GM12865 (cell line): ENCODE measurements at places on chromosomes 16 and 17.

GRCh38 chr17:67105213-67105612 is 60.9 kb downstream of the CACNG1 start:
- DNase-seq: no peak

DNA sequence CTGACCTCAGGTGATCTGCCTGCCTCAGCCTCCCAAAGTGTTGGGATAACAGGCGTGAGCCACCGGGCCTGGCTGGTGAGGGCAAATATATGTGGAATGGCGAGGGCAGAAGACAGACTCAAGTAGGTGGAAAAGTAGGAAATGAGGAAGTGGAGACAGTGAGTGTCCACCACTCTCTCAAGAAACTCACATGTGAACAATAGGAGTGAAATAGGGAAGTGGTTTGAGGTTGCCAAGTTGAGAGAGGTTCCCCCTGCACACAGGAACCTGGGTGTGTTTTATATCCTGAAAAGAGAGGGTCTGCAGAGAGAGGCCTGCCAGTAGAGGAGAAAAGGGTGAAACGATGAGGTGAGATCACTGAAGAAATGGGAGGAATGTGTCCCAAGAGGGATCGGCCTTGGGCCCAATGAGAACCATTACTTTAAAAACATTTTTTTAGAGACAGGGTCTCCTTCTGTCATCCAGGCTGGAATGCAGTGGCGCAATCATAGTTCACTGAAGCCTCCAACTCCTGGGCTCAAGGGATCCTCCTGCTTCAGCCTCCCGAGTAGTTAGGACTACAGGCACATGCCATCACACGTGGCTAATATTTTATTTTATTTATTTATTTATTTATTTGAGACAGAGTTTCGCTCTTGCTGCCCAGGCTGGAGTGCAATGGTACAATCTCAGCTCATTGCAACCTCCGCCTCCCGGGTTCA is 17.1 kb upstream of the CORO1A start:
- peak; percentile 85 for DNase-seq

- no peak for DNase-seq
Observed at GRCh38 chr17:3879591-3880417, 13.0 kb downstream of the CAMKK1 start.

DNA sequence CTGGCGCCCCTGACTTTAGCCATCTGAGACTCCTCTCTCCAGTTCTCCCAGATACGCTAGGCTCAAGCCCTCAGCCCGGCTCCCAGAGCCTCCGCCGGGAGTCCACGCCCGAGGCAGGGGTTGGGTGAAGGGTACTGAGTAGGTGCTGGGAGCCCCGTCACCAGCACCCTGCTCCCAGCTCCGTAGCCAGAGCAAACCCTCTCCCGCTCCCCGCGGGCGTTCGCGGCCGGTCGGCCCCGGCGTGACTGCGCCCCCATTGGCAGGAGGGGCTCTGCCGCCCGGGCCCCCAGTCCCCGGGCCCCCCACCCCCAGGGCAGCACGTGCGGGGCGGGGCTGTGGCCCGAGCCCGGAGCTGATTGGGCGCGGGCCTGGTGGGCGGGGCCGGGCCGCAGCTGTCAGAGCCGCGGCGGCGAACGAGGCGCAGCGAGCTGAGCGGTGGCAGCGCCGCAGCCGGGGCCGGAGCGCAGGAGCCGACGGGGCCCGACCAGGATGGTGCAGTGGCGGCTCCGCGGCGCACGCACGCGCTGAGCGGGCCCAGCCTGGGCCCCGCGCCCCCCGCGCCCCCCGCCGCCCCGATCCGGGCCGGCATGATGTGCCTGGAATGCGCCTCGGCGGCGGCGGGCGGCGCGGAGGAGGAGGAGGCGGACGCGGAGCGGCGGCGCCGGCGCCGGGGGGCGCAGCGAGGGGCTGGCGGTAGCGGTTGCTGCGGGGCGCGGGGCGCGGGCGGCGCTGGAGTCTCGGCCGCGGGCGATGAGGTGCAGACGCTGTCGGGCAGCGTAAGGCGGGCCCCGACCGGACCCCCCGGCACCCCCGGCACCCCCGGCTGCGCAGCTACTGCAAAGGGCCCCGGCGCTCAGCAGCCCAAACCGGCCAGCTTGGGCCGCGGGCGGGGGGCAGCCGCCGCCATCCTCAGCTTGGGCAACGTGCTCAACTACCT is at the start of gene SPNS2:
Gene SPNS2, plus strand, starts transcription at position 421 of the 937 bp plus-strand sequence. Its CDS starts 167 bp downstream, at position 588.
- peak; percentile 59 for DNase-seq

GRCh38 chr16:58012481-58012880 is 11.3 kb downstream of the USB1 start:
- DNase-seq: no peak

DNA sequence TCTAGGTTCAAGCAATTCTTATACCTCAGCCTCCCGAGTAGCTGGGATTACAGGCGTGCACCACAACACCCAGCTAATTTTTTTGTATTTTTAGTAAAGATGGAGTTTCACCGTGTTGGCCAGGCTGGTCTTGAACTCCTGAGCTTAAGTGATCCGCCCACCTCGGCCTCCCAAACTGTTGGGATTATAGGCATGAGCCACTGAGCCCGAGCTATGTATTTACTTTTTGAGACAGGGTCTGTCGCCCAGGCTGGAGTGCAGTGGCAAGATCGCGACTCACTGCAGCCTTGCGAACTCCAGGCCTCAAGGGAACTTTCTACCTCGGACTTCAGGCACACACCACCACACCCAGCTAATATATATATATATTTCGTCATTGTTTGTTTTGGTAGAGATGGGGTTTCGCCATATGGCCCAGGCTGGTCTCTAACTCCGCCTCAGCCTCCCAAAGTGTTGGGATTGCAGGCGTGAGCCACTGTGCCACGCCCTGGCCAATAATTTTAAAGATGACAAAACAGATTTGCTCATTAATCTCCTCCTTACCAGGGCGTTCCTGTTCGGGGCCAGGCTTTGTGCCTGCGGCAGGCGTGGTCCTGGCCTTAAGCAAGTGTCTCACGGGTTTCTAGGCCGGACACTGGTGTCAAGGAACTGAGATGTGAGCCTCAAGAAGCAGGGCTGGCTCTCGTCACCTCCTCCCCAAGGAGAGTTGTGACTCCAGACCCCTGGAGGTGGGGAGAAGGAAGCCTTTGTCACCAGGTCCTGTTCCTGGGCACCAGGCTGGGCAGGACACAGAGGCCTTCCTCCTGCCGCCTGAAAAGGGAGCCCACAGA is 4.3 kb upstream of the NPW start:
- DNase-seq: no peak

- DNase-seq: no peak
Observed at GRCh38 chr16:54875443-54875842, 55.2 kb upstream of the IRX5 start.

DNA sequence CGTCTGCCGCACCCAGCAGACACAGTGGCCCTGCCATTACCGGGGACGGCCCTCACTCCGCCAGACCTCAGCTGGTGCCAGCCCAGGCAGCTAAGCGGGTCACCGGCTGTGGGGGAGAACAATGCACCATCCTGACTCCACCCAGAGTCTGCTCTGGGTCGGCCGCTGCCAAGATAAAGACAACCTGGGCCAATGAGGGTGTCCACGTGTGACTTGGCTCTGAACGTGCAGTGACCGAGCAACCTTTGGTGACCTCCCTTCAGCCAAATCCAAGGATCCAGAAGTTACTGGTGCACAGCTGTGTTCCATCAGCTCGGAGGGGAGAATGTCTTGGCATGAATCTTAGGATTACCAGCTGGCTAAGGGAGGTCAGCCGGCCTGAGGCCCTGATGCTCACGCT is 155.9 kb downstream of the NTN1 start:
- no peak for DNase-seq

- DNase-seq: no peak
Observed at GRCh38 chr16:66538910-66539309, 11.0 kb downstream of the TK2 start.

- DNase-seq: no peak
Observed at GRCh38 chr17:45813048-45813725, 29.1 kb downstream of the CRHR1 start.

DNA sequence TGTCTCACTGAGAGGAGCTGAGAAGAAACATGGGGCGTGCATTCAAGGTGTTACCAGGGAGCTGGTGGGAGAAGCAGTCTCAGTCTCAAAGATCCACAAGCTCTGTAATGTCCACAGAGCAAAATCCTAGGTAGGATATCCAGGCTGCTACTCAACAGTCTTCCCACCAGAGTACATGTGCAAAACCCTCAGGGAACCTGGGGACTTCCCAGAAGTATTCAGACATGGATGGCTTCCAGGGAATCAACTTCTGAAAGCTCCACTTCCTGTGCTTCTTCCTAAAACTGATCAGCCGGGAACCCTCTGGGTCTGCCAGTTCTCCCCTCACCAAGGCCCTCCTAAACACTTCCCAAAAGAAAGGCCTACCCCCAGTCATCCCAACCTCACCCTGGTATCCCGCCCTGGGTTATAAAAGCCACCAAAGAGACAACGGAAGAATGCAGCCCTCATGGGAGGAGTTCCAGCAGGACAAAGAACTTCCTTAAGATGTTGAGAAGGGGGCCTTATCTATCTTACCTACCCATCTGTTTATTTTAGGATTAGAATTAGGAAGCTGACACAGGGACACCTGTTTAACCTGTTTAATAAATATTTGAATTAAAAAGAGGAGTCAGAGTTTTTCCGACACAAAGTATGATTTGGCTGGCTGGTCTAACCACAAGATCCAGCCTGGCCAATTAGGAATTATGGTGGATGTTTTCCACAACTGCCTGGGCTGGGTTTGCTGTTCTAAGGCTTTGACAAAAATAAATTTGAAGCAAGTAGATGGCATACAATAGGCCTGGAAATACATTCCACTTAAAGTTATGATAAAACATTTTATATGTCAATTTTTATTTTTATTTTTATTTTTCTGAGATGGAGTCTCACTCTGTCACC is 37.0 kb downstream of the CUEDC1 start:
- no peak for DNase-seq

DNA sequence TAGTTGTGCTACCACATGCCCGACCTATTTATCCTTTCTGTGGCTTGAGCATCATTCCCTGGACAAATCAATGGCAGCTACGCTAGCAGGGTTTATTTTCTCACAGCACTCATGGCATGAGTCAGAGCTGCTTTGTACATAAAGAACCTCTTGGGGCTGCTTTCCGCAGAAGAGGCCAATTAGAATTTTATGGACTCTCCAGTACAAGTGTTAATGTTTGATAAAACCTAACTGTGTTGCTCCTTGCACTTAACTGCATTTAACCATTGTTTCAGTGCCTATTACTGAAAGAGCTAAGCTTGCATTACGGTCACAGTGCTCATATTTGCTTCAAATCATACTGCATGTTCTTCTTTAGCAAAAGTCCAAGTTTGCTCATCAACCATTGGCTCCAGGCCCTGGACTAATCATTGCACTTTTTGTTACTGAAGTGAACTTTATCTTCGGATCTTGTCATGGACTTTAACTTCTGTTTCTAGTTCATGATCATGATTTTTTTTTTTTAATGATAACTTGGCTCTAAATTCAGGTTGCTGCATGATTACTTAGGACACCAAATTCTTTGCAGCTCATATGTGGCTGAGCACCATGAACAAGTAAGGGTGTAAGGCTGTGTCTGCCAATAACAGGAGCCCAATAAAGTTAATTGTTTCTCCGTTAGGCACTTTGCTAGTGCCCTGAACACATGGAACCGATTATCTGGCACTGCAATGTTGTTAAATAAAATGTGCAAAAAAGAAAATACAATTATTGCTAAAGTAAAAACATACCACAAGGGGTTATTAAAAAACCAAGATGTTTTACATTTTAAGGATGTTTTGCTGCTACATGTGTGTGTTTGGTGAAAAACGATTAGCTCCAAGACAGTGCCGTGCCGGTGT is 492.2 kb downstream of the KCNJ2 start:
- no peak for DNase-seq

DNA sequence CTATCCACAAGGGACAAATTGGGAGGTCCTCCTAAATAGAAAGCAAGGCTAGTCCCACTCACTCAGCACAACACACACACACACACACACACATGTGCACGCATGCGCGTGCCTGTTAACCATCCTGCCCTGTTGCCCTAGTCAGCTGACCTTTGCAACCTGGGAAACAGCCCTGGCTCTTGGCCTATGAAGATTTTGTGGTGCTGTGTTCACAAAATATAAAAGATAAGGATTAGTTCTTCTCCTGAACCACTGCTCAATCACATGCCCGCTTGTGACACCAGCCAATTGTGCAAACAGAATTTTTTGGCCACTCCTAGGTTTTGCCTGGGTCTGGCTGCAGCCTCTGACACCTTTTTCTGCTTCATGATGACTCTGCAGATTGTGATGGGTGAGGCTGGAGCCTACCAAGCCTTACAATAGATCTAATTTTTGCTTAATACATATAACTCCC is 3.3 kb upstream of the CES1 start:
- no peak for DNase-seq

DNA sequence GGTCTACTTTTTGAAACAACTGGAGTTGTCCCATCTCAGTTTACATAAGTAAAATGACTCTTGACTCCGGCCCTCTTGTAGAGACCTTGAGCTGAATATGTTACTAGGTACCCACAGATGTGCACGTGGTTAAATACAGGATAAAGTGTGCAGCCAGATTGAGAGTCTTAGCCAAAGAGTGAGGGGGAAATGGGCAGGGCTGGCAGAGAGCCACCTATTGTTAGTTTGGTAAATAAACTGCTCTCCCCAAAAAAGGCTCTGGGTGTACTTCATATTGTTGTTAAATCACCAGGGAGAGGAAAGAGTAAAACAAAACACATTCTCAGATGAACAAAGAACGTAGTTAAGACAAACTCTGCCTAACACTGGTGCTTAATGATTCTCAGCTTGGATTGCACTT is 20.3 kb downstream of the G6PC1 start:
- peak; percentile 11 for DNase-seq

DNA sequence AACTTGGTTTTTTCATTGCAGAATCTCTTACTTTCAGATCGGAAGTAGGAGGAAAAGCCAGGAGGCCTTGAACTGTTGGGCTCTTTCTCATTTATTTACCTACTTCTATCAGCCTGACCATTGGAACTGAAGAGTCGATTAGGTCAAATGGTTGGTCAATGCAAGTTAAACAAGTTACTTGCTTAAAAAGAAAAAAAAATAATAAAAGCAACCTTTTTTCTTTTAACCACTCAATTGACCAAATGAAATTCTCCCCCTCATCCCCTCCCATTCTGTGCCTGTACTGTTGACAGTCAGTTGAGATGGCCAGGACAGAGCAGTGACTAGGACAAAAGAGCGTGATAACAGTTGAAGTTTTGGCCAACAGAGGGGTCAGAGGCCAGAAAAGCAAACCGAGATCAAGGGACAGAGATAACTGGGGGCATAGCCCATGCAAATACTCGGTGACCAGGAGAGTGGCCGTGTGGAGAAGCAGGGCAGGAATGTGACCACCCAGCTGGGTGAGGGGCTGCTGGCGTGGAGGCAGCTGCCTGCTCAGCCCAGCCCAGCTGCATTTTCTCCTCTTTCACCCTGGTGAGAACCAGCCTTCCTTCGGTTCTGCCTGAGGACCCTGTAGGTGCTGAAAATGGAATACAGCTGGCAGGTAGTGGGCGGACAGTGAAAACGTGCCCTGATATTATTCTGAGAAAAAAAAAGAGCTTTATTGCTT is 72.2 kb downstream of the HS3ST3B1 start:
- no peak for DNase-seq
